ENCODE measurements at places on chromosomes 1 and 21.

- no peak for DNase-seq
These were observed 20.5 kb downstream of the RNF220 start for GRCh38 chr1:44425341-44426082.

GRCh38 chr1:74613894-74614293 is 59.7 kb downstream of the ERICH3 start:
- no peak for DNase-seq

- no peak for DNase-seq
These were observed 21.2 kb upstream of the TSPAN1 start for GRCh38 chr1:46153732-46154131.

- no peak for DNase-seq
These were observed 37.8 kb upstream of the BMP8A start for GRCh38 chr1:39453603-39454002.

GRCh38 chr1:37134599-37134998 is 100.3 kb upstream of the GRIK3 start:
- no peak for DNase-seq

DNA sequence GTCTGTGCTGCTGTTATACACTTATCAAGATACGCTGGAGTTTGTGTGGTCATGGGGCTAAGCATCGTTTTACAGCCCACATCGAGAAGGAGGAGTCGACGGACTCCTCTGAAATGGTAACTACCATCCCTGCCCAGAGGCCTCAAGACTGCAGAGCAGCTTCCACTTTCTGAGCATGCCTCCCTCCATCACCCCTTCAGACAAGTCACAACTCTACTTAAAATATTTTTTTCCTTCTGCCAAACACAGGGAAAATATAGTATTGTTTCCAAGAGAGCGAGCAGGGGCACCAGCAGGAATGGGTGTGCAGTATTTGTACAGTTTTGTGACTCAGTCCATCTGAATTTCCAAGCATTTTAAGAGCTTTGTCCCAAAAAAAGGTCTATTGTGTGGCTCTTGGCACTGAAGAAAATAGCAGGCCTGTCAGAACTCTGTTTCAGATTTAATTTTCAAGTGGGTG is 14.1 kb downstream of the EVA1C start:
- DNase-seq = no peak

DNA sequence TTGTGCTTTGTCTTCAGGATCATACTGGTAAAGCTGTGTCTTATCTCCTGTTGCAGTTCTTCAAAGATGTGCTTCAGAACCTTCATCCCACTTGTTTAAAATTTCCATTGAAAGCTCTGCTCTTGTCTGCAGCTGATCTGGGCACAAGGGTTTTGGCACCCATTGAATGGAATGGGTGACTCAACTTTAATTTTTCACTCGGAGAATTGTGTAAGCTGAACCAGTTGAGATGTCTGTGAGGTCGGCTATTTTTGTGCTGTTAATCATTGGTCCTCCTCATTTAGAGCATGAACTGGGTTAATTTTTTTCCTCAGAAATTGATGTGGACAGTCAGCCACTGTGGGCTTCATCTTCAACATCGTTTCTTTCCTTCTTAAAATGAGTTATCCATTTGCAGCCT is 252.1 kb downstream of the TM2D1 start:
- no peak for DNase-seq

GRCh38 chr1:24621121-24621520 is 22.0 kb upstream of the SRRM1 start:
- DNase-seq = no peak

- no peak for DNase-seq
These were observed 71.6 kb upstream of the CNIH3 start for GRCh38 chr1:224544346-224545110.

GRCh38 chr1:11741919-11742558 is 6.1 kb downstream of the AGTRAP start:
- no peak for DNase-seq

DNA sequence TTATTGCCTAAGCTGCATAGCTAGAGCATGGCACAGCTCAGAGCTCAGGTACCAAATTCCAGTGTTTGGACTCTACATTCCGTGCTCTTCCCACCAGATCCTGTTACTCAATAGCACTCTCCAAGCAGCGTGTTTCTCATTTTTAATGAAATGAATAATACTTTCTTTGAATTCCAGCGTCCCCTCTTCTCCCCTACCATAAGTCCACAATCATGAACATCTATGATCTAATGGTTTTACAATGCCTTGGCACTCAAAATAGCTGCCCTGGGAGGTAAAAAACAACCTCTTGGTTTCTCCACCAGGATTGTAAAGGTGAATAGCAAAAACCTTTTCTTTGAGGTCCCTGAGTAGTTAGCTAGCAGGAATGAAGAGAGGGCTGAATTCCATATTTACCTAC is 480.0 kb upstream of the PKN2 start:
- no peak for DNase-seq

- no peak for DNase-seq
These were observed 28.0 kb upstream of the FASLG start for GRCh38 chr1:172630868-172631267.

DNA sequence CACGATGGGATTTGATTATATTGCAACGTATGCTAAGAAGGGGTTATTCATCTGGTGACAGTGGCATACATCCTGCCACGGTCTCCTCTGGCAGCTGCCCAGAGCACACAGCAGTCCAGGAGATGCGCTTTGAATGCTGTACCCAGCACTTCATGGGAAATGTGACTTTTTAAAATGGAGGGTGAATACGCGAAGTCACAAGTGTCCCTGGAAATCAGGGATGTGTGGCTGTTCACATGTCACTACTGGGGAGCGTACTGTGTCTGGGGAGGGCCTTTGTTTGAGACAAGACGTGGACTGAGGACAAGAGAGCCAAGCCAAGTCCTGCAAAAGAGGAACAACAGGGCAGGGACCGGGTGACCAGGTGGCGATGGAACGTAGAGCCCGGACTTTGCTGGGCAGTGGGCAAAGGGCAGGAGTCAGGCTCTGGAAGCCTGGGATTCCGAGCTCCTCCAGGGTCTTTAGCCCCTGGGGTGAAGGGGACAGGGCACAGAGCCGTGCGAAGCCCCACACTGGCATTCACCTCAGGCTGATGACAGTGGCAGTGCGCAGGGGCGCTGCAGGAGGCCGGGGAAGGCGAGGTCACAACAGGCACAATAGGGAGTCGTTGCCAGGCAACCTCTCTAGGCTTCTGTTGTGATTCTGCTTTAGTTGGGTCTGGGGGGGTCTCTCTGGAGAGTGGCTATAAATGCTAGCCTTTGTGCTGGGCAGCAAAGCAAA is 11.4 kb upstream of the ZBTB21 start:
- no peak for DNase-seq

GRCh38 chr1:9586147-9586766 is 2.5 kb upstream of the TMEM201 start:
- DNase-seq = no peak

DNA sequence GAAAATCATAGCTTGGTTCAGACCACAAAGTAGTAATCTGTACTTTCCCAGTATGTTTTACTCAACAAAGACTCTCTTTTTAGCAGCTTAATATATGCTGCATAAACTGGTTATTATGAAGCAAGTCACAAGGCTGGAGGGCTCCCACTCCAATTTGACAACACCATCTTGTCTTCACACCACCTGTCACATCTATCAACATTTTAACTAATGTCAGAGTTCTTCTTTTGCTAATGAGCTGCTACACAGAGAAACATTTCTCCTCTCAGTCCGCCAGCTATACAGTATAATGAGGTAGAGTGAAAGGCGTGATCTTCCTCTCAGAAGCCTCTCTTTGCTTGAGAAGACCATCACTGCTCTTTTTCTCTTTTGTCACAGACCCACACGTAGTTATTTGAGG is 230.1 kb downstream of the BARHL2 start:
- no peak for DNase-seq

DNA sequence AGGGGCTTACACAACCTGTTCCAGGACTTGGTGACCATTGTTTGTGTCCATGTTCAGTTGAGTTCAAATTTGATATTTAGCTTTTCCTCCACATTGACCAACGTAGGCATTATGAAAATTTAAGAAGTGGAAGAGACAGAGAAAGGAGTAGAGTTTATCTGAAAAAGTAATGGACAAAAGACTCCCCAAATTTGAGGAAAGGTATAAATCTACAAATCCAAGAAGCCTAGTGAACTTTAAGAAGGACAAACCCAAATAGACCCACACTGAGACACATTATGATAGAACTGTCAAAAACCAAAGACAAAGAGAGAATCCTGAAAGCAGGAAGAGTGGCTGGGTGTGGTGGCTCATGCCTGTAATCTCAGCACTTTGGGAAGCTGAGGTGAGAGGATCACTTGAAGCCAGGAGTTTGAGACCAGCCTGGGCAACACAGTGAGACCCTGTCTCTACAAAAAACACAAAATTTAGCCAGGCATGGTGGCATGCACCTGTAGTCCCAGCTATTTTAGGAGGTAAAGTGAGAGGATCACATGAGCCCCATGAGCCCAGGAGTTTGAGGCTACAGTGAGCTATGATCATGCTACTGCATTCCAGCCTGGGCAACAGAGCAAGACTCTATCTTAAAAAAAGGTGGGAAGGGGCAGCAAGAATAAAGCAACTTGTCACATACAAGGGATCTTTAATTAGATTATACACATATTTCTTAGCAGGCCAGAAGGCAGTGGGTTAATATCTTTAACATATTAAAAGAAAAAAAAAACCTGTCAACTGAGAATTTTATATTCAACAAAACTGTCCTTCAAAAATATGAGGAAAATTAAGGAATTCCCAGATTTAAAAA is 41.0 kb upstream of the ERO1B start:
- no peak for DNase-seq

DNA sequence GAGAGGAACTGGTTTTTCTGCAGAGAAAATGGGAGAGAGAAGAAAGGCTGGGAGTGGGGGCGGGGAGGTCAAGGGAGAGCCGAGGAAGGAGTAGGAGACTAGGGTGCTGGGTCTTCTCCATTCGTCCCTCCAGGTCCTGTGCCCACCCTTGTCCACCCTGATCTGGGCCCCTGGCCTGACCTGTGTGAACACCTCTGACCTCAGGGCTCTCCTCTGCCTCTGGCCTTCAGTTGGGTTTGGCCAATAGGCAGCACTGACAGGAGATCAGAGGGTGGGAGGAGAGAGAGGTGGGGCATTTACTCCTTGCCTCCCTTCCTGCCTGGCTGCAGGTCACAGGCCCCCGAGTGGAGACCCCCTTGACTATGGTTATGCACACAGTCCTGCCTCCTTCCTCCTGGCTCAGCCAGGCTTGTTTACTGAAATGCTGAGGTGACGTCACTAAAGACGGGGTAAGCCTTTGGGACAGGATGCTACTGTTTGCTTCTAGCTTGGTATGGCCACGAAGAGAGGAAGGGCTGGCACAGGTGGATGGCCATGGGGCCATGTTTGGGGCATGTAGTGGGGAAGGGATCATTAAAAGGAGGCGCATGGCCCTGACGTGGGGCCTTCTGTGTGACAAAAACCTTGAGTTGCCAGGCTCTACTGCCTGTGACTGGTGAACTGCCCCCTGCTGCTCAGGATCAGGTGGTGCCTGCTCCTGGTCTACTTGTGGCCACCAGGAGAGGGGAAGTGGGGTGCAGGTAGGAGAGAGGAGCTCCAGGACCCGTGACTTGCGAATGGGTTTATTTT is 248.7 kb upstream of the CSF3R start:
- no peak for DNase-seq

GRCh38 chr1:27562021-27562420 is 41.9 kb downstream of the AHDC1 start:
- no peak for DNase-seq

- no peak for DNase-seq
These were observed 139.4 kb downstream of the MRPL39 start for GRCh38 chr21:25467896-25468295.

DNA sequence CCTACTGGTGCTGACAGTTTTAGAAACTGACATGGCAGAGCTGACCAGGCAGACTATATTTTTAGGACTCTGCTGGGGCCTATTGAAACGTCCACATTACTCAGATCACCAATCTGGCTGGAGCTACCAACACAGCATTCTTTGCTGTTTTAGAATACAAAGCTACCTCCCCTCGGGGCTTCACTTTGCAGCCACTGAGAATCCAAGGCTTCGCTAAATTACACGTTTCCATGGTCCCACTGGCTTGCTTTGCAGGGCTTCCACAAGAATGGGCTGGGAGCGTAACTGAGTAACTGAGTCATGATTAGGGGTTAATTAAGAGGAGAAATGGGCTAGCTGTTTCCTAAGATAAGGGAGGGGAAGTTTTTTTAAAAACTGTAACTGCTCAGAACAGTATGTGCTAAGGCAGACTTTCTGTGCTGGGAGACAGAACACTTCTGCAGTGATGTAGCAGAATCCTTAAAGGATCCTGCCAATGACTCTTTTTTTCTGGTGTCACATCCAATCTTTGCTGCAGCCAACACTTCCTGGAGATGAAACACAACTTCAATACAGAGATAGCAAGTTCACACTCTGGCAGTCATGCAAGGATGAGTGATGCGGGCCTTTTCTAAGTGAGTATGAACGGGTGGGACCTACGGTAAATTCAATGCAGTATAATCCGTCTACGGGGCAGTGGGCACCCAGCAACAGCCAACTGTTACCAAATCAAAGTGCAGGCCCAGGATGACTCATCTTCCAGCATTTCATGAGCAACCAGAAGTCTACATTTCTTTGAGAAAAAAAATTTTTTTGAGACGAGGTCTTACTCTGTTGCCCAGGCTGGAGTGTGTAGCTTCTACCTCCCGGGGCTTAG is 21.5 kb downstream of the NDUFS5 start:
- no peak for DNase-seq
